AG09319 (cell line): ENCODE measurements at places on chromosomes 11 and 22.
A peak's percentile ranks its signal among the peaks of the same experiment; 100 is the strongest.

GRCh38 chr11:58286249-58286648 is 18.2 kb upstream of the OR10W1 start:
- no peak for DNase-seq

DNA sequence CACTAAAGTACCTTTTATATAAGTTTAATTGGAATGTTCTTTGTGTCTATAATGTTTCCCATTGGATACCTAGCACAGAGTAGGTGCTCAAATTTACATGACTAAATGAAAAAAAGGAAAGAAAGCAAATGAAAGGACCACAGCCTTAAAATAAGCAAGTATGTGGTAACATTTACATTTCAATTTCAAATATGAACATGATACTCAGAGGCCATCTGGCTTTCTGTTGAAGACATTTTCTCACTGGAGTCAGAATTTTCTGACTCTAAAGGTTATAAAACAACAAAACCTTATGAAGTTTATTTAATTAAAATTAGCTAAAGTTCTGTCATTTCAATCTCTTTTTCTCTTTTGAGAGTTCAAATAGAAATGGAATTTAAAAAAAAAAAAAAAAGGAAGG is 904 bp upstream of the ANGPTL5 start:
- no peak for DNase-seq

DNA sequence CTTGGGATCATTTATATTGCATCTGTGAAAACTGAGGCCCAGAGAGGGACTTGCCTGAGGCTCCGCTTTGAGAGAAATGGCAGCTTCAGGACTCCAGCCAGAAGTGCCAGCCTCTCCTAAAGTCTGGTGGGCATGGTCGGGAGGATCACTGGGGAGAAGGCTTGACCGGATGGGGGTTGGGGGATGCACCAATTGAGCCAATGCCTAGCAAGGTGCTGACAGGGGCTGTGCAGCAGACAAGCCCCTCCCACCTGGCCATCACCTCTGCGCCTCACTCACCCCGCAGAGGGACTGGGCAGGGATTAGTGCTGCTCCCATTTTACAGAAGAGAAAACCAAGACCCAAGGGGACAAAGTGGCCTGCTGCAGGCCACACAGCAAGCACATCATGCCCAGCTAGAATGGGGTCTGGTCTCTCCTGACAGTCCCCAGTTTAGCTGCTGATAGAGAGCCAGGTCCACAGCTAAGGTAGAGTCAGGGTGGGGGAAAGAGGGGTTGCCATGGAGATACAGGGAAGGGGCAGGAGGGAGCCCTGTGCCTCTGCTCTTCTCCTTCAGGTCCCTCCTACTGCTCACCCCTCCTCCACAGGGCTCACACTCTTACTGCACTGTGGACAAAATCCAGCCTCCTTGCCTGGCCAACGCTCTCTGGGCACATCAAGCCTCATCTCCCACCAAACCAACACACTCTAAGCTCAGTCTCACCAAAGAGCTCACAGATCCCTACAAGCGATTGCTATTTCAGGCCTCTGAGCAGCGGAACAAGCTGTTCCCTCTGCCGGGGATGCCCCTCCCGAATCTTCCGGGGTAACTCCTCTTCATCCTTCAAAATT is 29.5 kb downstream of the TEF start:
- DNase-seq = no peak

DNA sequence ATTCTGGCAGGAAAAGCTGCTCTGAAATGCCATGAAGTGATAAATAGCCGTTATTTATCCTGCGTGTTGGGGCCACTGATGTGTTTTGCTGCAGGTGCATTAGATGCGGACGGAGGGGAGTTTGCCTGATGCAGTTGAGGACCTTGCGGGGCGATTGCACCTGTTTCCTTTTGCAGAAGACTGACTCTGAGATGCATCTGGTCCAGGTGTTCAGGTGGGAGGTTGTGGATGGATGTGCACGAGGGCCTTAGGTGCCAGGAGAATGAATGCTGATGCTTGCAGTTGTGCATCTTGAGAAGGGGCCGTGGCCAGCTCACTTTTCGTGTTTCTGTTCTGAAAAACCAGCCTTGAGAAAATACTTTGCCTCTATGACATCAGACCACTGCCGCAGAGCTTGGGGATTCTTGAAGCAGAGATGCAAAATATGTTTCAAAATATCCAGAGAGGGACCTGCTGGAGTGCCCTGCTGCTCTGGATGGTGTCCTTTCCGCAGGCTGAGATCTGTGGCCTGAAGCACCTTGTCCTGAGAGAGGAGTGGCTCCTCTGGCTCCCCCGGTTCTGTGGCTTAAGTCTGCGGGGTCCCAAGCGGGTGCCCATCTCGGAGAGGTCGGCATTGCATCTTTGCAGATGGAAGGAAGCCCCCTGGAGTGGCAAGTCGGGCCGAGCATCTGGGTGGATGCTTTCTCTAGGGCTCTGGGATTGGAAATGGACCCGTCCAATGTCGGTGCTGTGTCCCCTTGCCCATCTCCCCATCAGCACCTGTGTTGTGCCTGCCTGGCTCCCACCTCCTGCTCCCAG is 1031.1 kb downstream of the TBC1D22A start:
- DNase-seq = no peak

DNA sequence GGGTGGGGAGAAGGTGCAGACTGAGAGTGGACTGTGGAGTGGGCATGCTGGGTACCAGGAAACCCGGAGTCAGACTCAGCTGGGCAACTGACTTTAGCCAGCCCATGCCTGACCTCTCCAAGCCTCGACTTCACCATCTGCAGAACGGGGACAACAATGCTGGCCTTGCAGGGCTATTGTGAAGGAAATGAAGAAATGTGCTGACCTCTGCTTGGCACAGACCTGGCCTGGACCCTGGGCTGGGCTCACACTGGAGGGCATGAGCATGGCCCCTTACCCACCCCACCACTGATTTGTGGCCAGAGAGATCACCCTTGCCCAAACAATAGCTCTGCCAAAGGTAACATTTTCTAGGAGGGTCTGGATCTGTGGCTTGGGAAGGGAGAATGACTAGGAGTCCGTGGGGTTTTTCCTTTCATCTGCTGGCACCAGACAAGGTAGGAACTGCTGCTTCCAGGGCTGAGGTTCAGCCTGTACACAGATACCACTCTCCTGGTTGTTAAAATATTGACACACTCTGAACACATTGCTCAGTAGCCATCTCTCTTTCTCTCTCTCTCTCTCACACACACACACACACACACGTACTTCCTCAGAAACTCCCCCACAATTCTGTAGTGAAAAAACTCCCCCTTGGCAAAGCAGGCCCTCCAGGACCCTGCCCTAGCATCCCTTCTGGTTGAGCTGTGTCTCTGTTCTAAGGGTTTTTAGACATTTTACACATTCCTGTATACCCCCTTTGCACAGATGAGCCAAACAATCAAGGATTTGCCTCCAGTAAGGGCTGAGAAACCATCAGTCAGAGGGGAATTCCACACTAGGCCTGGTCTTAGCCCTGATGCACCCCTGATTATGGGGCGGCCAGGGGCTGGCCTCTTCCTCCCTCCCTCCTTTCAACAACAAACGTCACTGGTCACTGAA is 1.0 kb downstream of the MOGAT2 start:
- no peak for DNase-seq

DNA sequence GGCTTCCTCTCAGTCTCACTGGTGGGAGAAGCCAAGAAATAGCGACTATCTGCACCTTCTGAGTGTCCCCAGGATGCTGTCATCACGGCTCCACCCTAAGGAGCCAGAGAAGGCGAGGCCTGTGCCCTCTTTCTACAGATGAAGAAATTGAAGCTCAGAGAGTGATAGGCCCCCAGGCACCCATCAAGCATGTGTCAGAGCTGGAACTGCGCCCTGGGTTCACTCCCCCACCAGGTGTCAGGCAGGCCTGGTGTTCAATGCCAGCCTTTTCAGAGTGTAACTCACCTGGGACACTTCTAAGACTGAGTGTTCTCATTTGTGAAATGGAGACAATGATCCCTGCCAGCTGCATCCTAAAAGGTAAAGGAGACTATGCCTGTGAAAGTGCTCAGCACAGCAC is 127.3 kb upstream of the SEZ6L start:
- no peak for DNase-seq

- DNase-seq = no peak
These were observed 33.4 kb upstream of the API5 start for GRCh38 chr11:43278193-43278956.

DNA sequence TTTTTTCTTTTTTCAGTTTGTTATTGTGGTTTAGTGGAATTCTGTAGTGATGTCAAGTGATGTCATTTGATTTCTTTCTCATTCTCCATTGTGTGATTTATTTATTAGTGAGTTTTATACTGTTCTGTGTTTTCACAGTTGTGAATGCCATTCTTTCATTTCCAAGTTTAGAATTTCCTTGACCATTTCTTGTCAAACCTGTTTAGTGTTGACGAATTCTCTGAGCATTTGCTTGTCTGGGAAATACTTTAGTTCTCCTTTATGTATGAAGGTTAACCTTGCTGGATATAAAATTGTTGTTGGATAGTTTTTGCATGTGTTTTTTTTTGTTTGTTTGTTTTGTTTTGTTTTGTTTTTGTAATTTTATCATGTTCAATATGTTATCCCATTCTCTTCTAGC is 633.6 kb upstream of the FAT3 start:
- DNase-seq = no peak

DNA sequence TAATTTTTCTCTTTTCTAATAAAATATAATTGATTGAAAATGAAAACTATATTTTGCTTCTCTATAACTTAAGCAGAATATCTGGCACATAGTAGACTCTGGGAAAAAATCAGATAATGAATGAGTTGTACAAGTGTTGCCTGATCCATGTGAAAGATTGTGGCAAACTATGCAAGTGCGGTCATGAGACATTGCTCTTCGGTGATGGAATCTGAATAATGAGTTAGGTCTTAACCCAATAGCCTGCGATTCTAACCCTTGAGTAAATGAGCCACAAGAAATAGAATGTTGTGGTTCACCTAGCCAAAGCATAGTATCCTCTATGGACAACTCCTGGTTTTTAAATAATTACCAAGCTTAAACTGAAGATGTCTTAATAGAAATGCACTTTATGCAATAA is 333.7 kb upstream of the LUZP2 start:
- no peak for DNase-seq

- no peak for DNase-seq
These were observed 2.7 kb upstream of the RCE1 start for GRCh38 chr11:66840317-66841091.

- peak; percentile 42 for DNase-seq
These were observed 1.3 kb upstream of the STX3 start for GRCh38 chr11:59753650-59754493.

DNA sequence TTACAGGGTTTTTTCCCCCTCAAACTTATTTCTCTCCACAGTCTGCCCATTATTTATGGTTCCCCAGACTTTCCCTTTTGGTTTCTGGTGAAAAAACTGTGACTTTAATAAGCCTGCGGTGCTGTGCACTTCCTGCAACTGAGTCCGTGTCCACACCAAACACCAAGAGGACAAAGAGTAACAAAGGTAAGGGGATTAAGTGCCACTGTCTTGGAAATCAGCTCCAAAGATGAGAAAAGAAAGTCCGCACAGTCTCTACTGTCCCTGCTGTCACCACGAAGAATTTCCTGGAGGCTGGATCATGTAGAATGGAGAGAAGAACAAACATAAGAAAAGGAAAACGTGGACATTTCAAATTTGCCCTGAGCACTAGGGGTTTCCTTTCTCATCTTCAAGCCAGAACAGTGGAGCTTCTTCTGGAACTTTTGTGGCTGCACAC is 17.9 kb upstream of the PRAME start:
- no peak for DNase-seq

GRCh38 chr11:102760344-102761035 is 19.9 kb downstream of the MMP10 start:
- DNase-seq = peak; percentile 85

- DNase-seq = no peak
These were observed 14.5 kb downstream of the NARS2 start for GRCh38 chr11:78560153-78560552.

DNA sequence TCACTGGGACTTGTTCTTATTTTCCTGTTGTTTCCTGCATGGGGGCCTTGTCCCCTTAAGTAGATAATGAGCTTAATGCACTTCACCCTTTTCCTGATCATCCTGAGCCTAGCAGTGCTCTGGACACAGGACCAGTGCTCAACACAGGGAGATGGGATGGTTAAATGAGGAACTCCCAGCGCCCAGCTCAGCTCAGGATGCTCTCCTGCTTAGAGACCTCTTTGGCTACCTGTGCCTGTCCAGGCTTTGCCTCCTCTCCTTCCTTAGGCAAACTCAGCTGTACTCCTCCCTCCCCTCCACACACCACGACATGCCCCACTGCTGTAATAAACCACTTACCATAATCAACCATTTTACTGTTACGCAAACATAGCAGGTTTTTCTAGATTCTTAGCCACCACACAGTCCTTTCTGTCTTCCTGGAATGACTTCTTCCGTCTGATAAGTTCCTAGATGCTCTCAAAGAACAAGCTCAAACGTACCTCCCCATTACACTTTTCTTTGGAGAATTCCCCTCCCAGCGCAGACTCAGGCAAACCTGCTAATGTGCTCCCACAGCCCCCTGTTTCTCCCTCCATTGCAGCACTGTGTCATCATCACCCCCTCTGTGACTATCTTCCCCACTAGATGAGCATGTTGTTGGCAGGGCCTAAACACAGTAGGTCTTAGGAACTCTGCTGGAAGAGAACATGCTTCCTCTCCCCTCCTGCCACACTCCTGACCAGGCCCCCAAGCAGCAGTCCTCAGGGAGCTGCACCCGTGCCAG is 113.6 kb downstream of the MICAL2 start:
- no peak for DNase-seq

DNA sequence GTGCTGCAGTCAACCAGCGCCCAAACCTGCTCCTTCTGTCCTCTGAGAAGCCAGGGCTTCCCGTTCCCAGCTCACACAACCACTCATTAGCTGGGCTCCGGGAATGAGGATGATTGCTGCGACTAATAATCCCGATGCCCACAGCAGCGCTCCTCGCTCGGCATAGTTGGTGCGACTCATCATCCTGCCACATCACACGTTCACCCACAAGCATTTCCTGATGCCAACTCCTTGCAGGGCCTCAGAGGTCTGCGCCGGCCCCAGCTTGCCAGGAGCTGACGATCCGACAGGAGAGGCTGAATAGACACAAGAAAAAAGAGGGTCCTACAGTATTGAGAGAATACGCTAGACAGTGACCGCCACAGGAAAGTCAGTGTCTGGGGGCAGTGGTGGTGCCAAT is 10.6 kb upstream of the CSNK1E start:
- no peak for DNase-seq

GRCh38 chr11:68954836-68955606 is 25.8 kb downstream of the MRGPRD start:
- no peak for DNase-seq

GRCh38 chr22:28051787-28052356 is 132.8 kb upstream of the PITPNB start:
- peak; percentile 15 for DNase-seq

- DNase-seq = peak; percentile 44
These were observed 109.1 kb downstream of the RASSF10 start for GRCh38 chr11:13118194-13118593.

- no peak for DNase-seq
These were observed 124.4 kb downstream of the ETS1 start for GRCh38 chr11:128462922-128463321.
